ENCODE measurements at places on chromosomes 11 and 22.
A peak's percentile ranks its signal among the peaks of the same experiment; 100 is the strongest.

- no peak for DNase-seq
Measured at GRCh38 chr11:14451825-14452224, 47.8 kb downstream of the COPB1 start.

DNA sequence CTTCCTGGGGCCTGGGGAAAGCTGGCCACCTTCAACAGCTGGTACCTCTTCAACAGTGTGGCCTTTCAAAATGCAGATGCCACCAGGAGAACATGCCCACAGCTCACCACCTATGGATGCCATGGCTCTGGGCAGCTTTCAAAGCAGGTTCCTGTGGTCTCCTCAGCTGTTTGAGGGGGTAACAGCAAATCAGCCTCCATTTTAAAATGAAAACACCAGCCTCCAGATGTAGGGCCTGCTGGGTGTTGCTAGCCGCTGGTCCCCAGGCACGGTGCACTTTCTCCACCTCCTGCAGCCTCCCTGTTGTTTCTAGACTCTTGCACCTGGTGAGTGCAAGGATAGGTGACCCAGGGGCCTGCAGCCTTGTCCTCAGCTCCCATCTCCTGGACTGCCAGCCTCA lies 10.0 kb downstream of the CDPF1 start:
- DNase-seq, result no peak

GRCh38 chr11:124409906-124410305 lies 11.1 kb upstream of the OR8B3 start:
- no peak for DNase-seq

DNA sequence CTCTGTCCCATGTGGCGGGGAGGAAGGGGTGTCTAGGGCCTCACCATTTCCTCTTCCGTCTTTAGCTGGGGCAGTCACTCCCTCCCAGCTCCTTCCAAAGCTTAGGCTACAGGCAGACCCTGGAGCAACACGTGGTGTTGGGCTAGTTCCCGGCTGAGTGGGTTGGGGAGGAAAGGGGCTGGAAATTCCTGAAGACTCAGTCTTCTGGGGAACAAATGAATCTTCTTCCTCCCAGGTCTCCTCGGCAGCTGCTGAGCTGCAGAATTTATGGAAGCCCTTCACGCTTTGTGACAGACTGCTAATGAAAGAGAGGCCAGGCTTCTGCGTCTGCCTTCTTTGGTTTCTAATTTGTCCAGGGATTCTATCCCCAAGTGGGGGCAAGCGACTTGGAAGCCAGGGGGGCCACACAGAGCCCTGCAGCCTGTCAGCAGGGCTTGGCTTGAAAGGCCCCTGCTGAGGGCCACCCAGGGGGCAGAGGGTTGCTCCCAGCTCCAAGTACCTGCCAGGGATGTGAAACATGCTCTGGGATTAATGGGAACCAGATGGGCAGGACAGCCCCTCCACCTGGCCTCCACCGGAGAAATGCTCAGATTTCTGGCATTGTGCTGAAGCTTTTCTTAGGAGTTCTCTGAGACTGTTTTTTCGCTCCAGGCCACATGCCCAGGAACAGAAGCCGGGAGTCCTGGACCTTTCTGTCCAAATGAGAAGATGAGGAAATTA lies 123.1 kb downstream of the PKNOX2 start:
- DNase-seq, result no peak

GRCh38 chr11:122232985-122233384 lies 117.0 kb upstream of the BLID start:
- no peak for DNase-seq

- no peak for DNase-seq
Measured at GRCh38 chr11:56967726-56968125, 21.0 kb upstream of the OR5AK2 start.

GRCh38 chr22:30115705-30116104 lies 35.4 kb downstream of the HORMAD2 start:
- DNase-seq, result no peak

- DNase-seq, result no peak
Measured at GRCh38 chr11:79243422-79244210, 197.2 kb downstream of the TENM4 start.

DNA sequence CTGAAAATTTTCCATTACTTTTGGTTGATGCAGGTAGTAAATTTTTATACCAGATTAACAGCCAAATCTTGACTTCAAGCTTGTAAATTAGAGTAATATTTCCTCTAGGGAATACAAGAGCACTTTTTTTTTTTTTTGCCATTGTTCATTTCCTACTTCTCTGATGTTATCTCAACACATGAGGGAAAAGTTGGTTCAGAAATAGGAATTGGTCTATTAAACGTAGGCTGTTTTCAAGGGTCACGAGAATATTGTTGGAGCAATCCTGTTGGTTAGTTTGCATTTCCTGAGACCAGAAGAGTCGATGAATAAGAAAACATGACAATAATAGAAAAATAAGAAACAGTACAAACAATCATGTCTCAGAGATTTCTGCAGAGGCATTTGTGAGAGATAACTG lies 453.9 kb upstream of the CCDC179 start:
- DNase-seq, result no peak

DNA sequence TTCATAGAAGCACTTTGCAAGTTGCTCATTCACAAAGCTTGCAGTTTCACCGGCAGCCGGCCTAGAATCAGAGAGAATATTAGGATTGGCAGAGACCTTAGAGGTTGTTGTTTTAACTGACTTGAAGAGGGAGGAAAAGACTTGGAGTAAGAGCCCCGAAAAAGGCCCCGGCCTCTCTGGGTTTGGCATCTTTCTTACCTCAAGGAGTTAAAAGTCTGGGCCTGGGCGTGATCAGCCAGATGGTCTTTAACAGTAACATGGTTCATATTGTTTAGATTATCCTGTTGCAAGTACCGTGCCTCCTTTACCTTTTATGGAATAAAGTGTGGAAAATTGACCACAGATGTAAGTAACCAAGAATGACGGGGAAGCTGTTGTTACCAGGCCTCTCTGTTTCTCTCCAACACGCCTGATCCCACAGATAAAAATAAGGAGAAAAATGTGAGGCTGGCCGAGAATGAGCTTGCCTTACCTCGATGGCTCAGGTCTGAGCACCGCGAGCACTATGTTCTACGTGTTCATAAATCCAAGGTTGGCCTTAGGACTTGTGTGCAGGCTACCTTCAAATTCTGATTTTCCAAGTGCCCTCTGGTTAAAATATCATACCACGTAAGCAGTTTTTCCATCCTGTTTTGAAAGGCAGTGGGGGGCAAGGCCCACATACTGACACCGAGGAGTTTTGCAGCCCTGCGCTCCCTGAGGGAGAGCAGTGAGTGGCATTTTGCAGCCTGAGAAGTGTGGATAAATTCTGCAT lies 56.4 kb downstream of the PARVA start:
- no peak for DNase-seq

DNA sequence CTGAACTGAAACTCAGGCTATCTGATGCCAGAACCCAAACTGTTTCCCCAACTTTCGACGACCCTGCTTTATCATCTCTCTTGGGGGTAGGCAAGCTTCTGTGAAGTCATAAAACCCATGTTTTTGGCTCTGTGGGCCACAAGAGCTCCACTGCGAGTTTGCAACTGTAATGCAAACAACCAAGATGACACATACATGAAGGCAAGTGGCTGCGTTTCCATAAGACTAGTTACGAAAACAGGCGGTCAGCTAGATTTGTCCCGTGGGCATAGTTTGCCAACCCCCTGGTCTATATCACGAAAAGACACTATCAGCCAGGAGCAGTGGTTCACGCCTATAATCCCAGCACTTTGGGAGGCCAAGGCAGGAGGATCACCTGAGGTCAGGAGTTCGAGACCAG lies 37.5 kb downstream of the TPST2 start:
- DNase-seq, result no peak

DNA sequence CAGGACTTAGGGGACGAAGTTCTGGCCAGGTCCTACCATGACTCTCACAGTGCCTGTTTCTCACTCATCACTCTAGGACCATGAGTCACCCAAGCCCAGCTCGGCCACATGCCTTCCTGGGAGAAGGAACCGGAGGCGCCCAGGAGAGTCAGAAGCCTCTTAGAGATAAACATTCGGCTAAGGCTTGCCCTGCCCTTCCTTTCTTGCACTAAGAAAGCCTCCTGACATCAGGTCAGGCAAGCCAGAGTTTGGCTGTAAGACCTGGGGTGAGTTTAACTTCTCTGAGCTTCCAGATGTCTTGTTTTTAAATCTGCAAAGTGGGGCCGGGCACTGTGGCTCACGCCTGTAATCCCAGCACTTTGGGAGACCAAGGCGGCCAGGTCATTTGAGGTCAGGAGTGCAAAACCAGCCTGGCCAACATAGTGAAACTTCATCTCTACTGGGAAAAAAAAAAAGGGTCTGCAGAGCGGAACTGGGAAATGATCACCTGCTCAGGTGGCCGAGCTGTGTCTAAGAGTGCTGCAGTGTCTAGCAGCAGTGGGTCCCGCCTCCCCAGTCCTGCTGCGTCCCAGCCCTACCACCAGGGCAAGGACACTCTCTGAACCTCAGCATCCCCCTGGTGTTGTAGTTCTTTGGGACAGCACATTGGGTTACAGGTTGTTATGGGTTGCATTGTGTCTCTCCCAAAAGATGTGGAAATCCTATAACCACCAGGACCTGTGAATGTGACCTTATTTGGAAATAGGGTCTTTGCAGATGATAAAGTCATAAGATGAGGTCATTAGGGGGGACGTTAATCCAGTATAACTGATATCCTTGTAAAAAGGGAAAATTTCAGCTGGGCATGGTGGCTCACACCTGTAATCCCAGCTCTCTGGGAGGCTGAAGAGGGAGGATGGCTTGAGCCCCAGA lies 1.8 kb upstream of the CARS1 start:
- peak; percentile 78 for DNase-seq

GRCh38 chr11:125390946-125391345 lies 105.1 kb downstream of the FEZ1 start:
- DNase-seq, result no peak

DNA sequence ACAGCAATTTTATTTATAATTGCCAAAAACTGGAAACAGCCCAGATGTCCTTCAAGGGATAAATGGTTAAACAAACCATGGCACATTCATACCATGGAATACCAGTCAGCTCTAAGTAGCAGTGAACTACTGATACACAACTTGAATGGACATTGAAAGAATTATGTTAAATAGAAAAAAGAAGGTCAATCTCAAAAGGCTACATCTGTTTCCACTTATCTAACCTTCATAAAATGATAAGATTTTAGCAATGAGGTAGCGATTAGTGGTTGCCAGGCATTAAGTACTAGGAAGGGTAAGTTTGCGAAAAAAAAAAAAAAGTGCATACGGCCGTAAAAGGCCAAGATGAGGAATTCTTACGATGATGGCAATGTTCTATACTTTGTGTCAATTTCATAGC lies 738.7 kb upstream of the ANO3 start:
- no peak for DNase-seq
